ENCODE measurements at places on chromosomes 12 and 14.

DNA sequence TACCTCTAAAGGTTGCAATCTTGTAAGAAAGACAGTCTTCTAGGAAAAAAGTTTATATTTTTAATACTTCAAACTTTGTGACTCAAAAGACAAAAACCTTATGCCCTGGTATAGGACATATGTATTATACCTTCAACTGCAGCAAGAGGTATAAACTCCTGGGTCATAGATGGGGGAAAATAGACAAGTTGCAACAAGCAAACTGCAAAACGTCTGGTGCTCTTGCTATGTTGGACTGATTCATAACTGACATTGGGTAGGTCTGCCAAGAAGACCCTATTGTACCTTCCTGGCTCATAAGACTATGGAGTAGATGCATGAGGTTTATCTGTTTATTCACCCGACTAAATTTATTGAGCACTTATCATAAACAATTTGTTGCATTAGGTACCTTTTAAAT is 40.9 kb downstream of the BEST3 start:
- DNase-seq = no peak

- no peak for DNase-seq
Measured at GRCh38 chr14:104119119-104119487, 19.3 kb upstream of the KIF26A start.

DNA sequence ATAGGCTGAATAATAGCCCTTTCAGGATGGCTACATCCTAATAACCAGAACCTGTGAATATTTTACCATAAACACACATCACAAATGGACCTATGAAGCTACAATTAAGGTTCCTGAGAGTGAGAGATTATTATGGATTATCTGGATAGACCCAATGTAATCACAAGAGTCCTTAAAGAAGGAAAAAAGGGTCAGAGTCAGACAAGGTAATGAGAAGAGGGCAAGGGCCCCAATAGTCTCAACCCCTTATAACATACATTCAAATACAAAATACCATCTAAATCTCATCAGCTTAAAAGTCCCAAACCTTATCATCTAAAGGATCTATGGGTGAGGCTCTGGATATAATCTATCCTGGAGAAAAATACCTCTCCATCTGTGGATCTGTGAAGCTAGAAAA is 64.7 kb downstream of the GARIN6 start:
- DNase-seq = no peak

GRCh38 chr14:93322929-93323599 is 9.8 kb downstream of the BTBD7 start:
- DNase-seq = no peak

DNA sequence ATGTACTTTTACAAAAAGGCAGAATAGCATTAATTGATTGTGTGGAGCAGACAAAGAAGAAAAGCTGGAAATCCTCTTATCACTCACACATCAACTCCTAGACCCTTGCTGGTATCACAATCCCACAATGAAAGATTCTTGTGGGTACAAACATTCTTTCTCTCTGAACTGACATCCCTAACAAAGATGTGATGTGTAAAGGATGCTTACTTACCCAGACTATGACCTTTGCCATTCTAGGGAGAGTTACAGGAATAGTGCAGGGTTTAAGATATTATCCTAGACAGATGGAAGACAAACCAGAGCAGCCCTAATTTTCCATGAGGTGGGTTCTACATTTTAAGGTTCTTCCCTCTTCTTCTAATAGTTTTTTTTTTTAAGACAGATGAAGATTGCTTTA is 60.4 kb upstream of the SLC6A15 start:
- no peak for DNase-seq

GRCh38 chr12:19338405-19338804 is 100.9 kb upstream of the AEBP2 start:
- no peak for DNase-seq
